ENCODE measurements at places on chromosomes 2 and 18. TPM values are rescaled to one million over a fixed set of nuclear protein-coding genes. Genes with fewer than 3 reads are reported as not detected.

DNA sequence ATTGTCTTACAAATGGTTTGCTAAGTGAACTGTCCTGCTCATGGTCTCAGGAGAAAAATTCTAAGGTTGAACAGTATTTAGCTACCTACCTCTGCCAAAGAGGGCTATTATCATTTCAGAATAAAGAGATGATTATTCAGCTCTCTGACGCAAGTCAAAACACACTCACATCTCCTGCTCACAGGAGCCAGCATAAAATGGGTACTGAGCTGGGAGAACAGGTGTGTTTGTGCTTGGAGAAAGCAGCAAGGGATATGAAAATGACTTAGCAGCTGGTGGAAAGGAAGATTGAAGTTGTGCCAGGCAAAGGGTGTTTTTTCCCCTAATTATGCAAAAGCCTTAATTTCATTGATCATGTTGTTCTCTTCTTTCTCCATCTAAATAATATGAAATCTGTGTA is 47.3 kb upstream of the TANK start:
- DNase-seq: no peak

DNA sequence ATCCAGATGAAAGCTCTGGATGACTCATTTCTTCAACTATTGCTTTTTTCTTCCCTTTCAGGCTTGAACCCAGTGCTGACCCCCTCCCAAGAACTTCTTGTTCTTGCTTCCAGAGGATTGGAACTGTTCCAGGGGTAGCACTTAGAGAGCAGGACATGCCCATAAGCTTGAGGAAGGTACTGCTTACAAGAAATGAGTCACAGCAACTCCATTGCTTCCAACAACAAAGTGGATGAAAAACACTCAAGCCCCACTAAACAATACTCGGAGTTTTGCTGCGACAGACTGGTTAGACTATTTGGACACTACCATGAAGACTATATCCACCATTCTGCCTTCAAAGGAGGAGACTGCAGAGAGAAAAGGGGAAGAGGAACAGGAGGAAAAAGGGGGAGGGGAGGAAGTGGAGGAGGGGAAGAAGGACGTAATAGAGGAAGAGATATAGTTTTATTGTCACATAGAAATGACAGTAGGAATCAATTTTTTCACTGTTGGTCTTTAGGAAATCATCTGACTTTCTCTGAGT is 1.6 kb upstream of the EPC2 start:
- DNase-seq: no peak

Gene FECH
- 21.3 TPM for total RNA-seq

Gene SPATA3
- total RNA-seq: not detected

DNA sequence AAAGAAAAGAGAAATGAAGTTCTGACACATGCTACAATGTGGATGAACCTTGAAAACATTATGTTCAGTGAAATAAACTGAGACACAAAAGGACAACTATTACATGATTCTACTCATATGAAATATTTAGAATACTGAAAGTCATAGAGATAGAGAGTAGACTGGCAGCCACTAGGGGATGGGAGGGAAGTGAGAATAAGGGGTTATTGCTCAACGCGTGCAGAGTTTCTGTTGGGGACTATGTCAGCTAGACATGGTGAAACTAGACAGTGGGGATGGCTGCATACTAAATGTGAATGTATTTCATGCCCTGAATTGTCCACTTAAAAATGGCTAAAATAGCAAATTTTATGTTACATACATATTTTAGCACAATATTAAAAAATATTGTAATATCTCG is 108.7 kb upstream of the ATL2 start:
- DNase-seq: no peak

DNA sequence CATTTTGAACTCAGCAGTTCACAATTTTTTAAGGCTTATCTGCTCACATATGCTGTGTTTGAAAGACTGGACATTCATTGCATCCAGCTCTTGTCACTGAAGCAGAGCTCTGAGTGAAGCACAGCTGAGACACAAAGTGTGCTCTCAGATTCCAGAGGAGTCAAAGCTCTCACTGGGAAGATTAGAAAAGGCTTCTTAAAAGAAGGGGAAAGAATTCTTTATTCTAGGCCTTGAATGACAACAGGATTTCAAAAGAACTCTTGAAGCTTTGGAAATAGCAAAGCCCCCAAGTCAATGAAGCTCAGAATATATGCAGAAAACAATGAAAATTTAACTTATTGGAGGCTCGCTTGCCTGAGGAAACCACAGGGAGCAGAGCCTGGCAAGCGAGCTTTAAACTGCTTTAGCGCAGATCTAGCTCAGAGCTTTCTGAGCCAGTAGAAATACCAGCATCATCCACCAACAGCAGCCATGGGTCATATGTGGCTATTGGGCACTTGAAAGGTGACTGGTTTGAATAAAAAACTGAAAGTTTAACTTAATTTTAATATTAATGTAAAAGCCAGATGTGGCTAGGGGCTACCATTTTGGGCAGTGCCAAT is 369.7 kb downstream of the OSR1 start:
- no peak for DNase-seq

DNA sequence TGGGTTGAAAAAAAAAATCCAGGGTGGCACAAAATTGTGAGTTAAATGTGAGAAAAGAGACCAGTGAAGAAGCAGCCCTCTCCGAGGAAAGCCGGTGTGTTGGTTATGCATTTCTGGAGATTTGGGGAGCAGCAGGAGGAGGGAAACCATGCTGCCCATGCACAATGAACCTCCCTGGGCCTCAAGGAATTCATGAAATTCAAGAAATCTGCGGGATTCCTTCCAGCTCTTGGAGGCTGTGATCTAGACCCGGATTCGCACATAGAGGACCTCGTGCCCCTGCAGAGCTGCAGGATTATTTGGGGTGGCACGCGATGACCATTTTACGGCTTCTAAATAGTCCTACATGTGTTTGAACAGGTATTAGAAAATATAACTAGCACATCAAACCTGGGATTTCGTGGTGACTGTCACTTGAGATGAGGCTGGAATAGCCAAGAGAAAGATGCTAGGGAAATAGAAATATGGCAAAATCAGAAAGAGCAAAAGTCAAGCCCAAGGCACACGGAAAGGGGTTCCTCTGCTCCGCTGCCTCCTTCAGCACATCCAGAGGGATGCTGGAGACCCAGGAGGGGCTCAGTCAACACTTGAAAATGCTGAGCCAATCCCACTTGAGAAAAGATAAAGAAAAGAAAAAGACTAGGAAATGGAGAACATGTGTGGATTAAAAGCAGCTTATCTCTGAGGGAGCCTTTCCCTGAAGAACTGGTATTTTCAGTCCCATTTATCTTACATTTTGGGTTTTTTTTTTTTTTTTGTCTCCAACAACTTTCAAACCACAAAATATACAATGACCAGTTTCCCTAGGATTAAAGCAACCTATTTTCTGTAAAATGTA is 22.0 kb downstream of the KCTD1 start:
- DNase-seq: no peak

Gene GRB14
- 9.0 TPM for total RNA-seq

Gene WNT10A
- 0.27 TPM for total RNA-seq

- no peak for DNase-seq
These were observed 44.0 kb downstream of the GPR155 start for GRCh38 chr2:174442546-174443510.

DNA sequence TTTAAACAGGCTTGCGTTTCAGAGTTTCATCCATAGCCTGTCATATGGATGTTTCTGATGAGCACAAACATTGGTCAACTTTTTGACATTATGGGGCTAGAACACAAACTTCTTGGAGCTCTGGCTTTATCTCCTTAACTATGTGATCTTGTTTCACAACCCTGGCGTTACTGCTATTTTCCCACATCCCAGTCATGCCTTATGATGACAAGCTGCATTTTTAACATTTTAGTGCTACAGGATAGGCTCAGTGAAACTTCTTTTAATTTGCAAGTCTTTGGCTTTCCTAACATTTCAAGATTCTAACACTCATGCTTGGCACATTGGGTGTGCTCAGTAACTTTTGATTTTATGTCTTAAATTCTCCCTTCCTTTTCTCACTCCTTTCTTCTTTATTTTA is 21.0 kb upstream of the PDE1A start:
- no peak for DNase-seq

Measured in cerebellum (tissue), 4 donors.